Dermis microvascular lymphatic vessel endothelial cell (primary cell): ENCODE measurements at places on chromosomes 12 and 14. TPM values are rescaled to one million over a fixed set of nuclear protein-coding genes. Genes with fewer than 3 reads are reported as not detected.

- DNase-seq, result no peak
Measured at GRCh38 chr12:24062642-24063245, 113.3 kb upstream of the SOX5 start.

GRCh38 chr12:18990856-18991255 lies 138.7 kb upstream of the PLEKHA5 start:
- DNase-seq, result no peak

GRCh38 chr12:34391771-34392581 lies 369.7 kb downstream of the ALG10 start:
- DNase-seq, result no peak

- no peak for DNase-seq
Measured at GRCh38 chr14:58297412-58297761, 968 bp upstream of the ARID4A start.

DNA sequence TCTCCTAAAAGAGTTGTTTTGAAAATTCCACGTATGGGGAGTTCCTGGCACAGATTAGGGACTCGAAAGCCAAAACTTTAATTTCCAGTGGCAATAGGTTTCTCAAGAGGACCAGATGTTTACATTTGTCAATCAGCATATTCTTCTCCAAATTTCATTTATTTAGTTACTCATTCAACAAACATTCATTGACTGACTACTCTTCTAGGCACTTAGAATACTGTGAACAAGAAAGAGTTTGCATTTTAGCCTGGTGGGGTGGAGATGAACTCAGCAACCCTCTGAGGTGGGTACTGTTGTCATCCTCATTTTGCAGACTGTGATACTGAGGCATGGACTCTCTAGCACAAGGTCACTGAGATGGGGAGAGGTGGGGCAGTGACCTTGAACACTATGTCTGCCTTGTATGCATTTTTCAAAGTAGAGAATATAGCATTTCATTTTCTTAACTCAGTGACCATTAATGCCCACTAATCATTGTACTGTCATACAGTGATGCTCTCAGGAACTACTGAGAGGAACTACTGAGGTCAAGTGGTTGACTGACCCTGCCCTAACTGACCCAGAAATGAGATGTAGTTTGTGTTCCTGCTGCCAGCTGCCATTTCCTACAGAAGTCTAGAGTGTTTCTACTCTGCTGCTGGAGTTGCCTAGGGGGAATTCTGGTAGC lies 2.2 kb downstream of the L3HYPDH start:
- no peak for DNase-seq

- no peak for DNase-seq
Measured at GRCh38 chr12:124921200-124922031, 7.0 kb upstream of the UBC start.

DNA sequence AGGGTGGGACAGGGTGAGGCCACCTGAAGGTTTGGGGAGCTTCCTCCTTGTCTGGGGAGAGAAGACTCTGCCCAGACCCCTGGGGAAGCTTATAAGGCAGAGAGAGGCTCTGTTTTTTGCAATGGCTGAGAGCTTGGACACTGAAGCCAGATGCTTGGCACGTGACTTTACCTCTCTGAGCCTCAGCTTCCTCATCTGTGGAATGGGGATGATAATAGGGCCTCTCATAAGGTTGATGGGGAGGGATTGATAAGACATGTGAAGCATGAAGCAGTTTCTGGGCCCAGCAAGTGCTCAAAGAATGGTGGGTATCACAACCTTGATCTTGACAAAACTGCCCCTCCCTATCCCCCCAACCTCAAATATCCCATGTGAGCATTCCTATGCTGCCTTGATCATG lies 195.4 kb upstream of the LHX5 start:
- DNase-seq, result no peak

GRCh38 chr12:105443802-105444652 lies 113.5 kb downstream of the C12orf75 start:
- no peak for DNase-seq

DNA sequence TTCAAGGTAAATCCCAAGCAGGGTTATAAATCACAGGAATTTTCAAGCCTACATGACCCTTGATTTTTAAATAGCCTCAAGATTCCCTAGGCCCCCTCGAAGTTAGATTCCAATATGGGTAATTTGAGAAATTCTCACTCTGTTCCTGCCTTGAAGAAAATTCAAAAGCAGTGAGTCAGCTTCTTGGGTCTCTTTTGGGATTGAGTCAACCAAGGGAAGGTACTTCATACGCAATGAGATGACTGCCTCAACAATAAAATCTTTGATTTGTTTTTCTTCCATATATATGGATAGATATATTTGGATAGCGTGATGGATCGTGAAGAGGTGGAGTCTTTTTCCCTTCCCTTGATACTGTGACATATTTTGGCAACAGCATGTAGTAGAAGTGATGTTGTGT lies 180.4 kb upstream of the ATP2B1 start:
- DNase-seq, result no peak

- no peak for DNase-seq
Measured at GRCh38 chr14:45902241-45902640, 649.2 kb upstream of the MIS18BP1 start.

- DNase-seq, result no peak
Measured at GRCh38 chr12:26428420-26428819, 233.0 kb downstream of the SSPN start.

Gene CCDC177
- total RNA-seq, result not detected in 2 replicates
